Dermis blood vessel endothelial cell (primary cell): ENCODE measurements at places on chromosomes 12 and 14. TPM values are rescaled to one million over a fixed set of nuclear protein-coding genes. Genes with fewer than 3 reads are reported as not detected.

DNA sequence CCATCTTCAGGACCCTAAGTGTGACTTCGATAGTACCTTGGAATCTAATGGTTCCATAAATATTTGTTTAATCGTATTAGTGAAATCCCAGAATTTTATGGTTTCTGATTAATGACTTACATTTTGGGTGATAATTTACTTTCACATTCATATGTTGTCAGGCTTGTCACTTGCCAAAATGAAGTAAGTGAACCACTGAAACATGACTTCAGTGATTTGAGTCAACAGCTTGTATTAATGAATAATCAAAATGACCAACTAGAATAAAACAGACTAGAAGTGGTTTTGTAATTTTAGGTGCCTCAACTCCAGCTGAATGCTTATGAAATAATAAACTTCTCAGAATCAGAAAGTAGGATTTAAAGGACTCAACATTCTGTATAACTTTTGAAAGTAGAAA lies 517.1 kb downstream of the PRKD1 start:
- DNase-seq: no peak

DNA sequence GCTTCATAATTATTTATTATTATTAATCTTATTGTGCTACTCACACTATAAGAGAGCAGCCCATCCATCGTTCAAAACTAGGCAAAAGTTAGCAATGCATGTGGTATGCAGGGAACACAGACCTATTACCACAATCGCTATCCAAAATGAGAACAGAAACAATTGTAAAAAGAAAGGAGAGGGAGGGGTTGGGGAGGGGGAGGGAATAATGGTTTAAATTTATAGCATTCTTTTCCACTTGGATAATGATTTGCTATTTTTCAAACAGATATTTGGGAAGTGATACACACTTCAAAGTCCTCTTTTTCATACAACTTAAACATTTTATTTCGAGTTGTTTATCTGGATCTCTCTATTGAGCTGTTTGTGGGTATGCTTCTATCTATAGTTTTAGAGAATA lies 248.6 kb upstream of the SOX5 start:
- no peak for DNase-seq

DNA sequence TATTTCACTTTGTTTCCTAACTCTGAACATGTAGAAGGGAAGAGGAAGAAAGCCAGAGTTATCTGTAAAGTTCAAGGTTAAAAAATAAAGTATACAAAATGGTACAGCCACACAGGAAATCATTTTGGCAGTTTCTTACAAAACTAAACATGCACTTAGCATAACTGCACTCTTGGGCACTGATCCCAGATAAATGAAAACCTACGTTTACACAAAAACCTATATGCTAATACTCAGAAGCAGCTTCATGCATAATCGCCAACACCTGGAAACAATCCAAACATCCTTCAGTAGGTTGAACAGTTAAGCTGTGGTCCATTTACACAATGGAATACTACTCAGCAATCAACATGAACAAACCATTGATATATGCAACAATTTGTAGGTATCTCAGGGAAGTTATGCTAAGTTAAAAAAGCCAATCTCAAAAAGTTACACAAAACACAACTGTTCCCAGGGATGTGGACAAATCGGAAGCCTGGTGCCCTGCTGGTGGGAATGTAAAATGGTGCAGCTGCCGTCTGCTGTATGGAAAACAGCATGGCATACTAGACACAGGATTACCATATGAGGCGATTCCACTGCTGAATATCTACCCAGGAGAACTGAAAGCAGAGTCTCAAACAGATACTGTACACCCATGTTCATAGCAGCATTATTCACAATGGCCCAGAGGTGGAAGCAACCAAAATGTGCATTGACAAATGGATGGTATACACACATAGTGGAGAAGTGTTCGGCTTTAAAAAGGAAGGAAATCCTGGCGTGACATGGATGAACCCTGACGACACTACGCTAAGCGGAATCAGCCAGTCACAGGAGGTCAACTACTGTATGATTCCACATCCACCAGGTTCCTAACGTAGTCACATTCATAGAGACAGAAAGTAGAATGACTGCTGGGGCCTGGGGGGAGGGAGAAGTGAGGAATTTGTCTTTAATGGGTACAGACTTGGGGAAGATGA lies 37.7 kb downstream of the NRDE2 start:
- DNase-seq: no peak

- no peak for DNase-seq
Observed at GRCh38 chr12:108753976-108754375, 22.7 kb upstream of the CORO1C start.

DNA sequence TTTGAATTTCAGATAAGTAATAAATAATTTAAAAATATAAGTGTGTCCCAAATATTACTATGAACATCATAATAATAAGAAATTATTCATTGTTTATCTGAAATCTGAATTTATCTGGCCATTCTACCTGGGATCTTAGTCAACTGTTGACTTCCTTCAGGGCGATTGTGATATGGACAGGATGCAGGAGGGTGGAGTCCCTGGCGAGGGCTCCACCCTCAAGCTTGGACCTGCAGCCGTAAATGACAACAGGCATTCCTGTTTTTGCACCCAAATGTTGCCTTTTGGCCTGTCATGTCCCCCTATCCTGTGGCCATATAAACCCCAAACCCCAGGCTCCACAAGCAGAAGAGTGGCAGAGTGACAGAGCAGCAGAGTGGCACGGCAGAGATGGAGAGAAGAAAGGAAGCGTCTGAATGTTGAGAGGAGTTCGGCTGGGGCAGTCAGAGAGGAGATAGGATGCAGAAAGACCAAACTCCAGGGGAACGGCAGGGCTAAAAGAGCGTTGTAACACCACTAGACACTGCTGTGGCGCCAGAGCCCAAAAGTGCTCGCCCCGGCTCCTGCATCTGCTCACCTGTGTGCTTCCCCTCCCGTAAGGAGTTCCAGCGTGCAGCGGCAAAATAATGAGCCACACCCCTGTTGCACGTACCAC lies 39.4 kb upstream of the FUT8 start:
- DNase-seq: no peak

- no peak for DNase-seq
Observed at GRCh38 chr14:103872481-103873113, 25.2 kb upstream of the PPP1R13B start.

- no peak for DNase-seq
Observed at GRCh38 chr12:84056-84455, 17.5 kb downstream of the IQSEC3 start.

- no peak for DNase-seq
Observed at GRCh38 chr14:98160901-98161300, 1111.1 kb downstream of the BCL11B start.

DNA sequence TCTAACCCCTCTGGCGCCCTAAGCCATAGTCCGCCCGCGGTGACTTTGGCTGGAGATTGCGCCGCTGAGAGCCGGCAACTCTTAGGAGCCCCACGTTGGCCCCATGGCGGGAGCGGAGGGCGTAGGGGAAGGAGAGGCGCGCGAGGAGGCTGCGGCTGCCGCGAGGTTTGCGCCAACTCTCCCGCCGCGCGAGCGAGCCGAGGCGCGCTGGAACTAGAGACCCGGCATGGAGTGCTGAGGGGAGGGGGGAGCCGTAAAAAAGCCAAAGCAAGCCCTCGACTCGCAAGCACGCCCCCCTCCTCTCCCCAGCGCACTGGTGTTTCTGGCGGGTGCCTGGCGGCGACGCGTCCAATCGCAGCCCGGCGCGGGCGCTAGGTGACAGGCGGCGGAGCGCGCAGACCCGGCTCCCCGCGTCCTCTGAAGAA lies at the start of gene SYT10:
Gene SYT10 (minus strand): TSS at position 233 of the 425 bp plus-strand sequence. CDS start 297 bp downstream, outside the sequence.
- peak; percentile 28 for DNase-seq

DNA sequence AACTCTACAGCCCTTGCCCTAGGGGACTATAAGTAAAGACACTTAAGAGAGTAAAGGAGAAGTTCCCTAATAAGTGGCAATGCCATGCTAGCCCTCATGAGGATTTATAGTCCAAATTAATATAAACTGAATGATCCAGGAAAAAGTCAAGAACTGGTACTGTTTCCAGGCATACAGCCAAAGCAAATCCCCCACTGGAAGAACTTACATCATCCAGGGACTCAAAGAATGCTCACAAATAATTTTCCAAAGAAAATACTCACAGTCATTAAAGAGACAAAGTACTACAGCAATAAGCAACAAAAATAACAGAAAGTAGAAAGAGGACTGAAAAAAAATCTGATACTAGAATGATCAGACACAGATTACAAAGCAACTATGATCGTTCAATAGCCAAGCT lies 79.7 kb upstream of the RAP1B start:
- DNase-seq: peak; percentile 79

- peak; percentile 78 for DNase-seq
Observed at GRCh38 chr12:45762185-45763110, 32.9 kb downstream of the ARID2 start.

GRCh38 chr14:73633116-73634010 lies 11.4 kb upstream of the DNAL1 start:
- peak; percentile 82 for DNase-seq

DNA sequence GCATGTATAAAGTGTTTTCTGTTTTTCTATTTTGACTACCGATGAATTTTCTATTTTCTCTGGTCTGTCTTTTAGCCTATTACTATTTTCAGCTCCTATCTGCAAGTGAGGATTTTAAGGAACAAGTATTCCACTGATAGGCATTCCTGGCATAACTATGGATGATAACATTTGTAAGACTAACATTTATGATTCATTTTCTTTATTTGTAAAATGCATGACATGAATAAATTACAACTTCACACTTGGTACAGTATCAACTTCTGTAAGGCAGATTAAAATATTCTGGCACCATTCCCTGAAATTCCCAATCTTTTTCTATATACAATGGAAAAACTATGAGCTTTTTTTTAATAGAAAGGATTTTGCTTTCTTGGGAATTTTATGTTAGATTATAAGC lies 121.0 kb upstream of the GARIN2 start:
- no peak for DNase-seq

DNA sequence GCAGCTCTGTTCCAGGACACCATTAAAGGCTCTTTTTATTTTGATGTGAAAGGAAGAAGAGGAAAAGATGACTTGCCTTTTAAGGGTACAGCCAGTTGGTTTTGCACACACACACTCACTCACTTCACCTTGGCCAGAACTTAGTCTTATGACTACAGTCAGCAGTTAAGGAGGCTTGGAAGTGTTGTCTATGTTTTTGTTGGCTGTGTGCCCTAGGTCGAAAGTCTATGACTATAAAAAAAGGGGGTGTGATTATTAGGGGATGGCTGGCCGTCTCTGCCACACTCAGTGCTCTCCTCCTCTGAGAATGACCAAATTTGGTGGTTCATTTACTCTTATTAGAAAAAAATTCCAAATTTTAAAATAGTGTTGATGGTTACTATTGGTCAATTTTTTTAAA lies 139.5 kb upstream of the OTX2 start:
- DNase-seq: peak; percentile 1

DNA sequence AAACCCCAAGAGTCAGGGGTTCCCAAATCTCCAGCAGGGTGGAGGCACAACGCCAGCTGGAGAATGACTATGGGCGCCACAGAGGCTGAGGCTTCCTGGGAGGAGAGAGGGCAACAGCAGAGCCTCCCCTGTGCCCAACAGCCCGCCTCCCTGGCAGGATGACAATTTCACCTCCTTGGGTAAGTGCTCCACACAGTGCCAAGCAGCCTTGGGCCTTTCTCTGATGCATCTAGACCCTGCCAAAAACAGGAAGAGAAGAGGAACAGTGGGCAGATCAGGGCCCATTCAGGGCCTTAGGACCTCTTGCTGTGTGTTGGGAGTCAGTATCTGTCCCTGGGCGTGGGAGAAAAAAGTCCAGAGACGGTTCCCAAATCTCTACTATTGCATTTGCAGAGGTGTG lies 5.0 kb upstream of the OR10P1 start:
- DNase-seq: no peak

Gene TMEM253
- 0.19 TPM in 1 of 2 replicates, not detected in the other for total RNA-seq

Gene OLR1
- not detected in 2 replicates for total RNA-seq

Gene KRT8
- total RNA-seq: 9.5 and 11.9 TPM in 2 replicates

Gene PLXNC1
- 0.17 and 0.23 TPM in 2 replicates for total RNA-seq

Gene PRKAB1
- 19.9 and 23.0 TPM in 2 replicates for total RNA-seq

Gene FOXN3
- 25.9 and 39.5 TPM in 2 replicates for total RNA-seq

Gene NRIP2
- not detected in 2 replicates for total RNA-seq

Gene TOMM20L
- not detected in 2 replicates for total RNA-seq

Gene MAPK1IP1L
- 22.5 and 35.2 TPM in 2 replicates for total RNA-seq

Gene KRT74
- not detected in 2 replicates for total RNA-seq

Gene SSPN
- 0.34 and 0.47 TPM in 2 replicates for total RNA-seq

Gene MYO1A
- not detected in 2 replicates for total RNA-seq

Gene PLEKHD1
- total RNA-seq: under 0.01 TPM in 1 of 2 replicates, not detected in the other
